ENCODE measurements at places on chromosomes 6 and 20.
A peak's percentile ranks its signal among the peaks of the same experiment; 100 is the strongest.

DNA sequence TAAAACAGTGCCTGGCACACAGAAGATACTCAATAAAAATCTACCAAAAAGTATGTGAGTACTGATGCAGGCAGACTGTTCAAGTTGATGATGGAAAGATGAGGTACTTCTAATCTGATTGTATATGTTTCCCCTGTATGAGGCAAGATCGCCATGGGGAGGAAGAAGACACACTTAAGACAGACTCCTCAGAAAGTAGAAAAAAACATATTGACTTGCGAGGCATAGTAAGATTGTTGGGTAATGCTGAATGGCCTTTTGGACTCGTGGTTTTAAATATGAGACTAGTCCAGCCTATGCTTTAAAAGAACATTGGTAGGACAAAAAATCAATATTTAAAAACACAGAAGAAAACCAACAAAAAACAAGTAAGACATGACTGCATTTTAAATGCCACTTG, 72.6 kb downstream of the SHPRH start:
- DNase-seq: no peak

GRCh38 chr20:19729672-19730071, 28.4 kb upstream of the RIN2 start:
- DNase-seq: no peak

- no peak for DNase-seq
Measured at GRCh38 chr20:54065601-54066038, 4.8 kb downstream of the BCAS1 start.

GRCh38 chr6:131966443-131966842, 15.3 kb upstream of the CCN2 start:
- no peak for DNase-seq

DNA sequence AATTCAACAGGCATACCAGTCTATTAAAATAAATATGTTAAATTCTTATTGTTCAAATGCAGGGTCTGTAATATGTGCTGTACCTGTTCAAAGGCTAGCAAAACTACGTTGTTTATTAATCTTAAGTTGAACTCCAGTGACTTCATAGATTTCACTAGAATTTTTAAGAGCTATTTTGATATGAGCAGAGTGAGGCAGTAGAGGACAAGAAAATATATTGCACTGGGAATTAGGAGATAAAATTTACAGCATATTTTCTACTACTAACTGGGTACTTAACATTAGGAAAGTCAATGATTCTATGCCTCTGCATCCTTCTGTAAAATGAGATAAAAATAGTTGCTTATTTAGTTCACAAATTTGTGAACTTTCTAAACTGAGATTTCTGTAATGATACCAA, 162.2 kb upstream of the BMP5 start:
- DNase-seq: no peak

DNA sequence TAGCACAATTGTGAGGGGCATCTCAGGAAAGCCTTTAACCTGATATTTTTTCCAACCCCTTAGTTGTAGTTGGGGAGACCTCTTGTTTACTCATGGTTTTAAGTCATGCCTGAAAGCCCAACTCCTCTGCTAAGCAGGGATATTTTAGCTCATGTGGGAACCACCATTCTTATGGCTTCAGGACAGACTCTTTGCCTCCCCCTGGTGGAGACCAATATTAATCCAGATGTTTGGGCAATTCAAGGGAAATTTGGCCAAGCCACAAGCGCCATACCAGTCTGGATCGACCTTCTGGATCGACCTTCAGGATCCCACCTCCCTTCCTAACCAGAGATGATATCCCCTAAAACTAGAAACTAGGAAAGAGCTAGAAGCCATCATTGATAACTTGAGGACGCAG, 211.2 kb downstream of the C6orf118 start:
- DNase-seq: no peak

DNA sequence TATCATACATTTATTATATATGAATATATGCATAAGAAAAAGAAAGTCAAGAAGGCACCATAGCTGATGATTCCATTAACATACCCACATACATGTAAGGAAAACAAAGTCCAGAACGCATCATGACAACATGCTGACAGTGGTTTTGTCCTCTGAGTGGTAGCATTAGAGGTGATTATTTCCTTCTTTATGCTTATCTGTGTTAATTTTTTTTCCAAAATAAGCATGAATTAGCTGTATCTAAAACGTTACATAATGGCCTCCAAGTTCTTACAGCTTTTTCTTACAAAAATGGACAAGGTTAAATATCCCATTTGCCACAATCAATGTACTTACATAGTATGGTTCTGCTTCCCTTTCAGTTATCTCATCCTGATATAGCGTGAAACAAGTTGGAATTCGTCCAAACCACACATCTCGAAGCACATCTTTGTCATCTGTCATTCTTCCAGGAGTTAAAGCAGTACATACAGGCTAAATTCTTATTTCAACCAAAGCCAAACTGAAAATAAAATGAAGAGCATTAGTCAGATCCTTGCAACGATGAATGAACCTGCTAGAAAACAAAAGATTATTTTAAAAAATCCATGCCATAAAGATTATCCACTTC, 9.7 kb downstream of the ATG5 start:
- no peak for DNase-seq

GRCh38 chr6:133093956-133094355, 147.2 kb upstream of the EYA4 start:
- no peak for DNase-seq

GRCh38 chr6:45895569-45895968, 120.1 kb downstream of the CLIC5 start:
- no peak for DNase-seq

- DNase-seq: no peak
Measured at GRCh38 chr20:2207770-2208097, 88.1 kb upstream of the TGM3 start.

GRCh38 chr6:35443341-35444030, 8.7 kb upstream of the FANCE start:
- no peak for DNase-seq

- DNase-seq: no peak
Measured at GRCh38 chr6:94487371-94487770, 1068.0 kb upstream of the EPHA7 start.

- no peak for DNase-seq
Measured at GRCh38 chr6:125932451-125932795, 24.1 kb upstream of the HINT3 start.

GRCh38 chr20:16556301-16556700, 16.9 kb downstream of the KIF16B start:
- DNase-seq: no peak

- DNase-seq: no peak
Measured at GRCh38 chr6:140923048-140923447, 1209.7 kb upstream of the GJE1 start.

GRCh38 chr6:75114806-75115205, 91.0 kb downstream of the COL12A1 start:
- DNase-seq: no peak

DNA sequence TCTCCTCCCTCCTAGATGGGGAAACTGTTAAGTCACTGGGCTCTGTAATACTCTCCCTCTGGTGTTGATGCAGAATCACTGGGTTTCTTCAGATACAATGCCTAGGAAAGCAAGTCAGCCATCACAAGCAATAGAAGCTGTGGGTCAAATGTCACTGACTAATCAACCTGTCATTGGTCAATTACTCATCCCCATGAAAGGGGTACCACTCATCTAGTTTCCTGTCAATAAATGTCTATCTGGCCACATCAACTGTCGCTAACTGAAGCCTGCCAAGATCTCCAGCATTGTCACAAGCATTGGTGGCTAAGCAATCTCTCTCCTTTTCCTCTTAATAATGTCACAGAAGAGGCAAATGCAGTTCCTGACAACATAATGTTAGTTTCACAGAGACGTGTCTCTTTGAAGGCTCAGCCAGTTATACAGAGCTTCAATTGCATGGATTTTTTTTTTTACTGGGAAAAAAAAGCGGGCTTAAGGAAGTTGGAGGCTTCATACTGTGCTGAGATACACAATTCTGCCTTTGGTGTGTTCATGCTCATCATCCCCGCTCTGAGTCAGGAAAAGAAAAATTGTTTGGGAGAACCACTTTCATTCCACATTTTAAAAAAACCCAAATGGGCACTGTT, 355.9 kb downstream of the BTBD9 start:
- no peak for DNase-seq

DNA sequence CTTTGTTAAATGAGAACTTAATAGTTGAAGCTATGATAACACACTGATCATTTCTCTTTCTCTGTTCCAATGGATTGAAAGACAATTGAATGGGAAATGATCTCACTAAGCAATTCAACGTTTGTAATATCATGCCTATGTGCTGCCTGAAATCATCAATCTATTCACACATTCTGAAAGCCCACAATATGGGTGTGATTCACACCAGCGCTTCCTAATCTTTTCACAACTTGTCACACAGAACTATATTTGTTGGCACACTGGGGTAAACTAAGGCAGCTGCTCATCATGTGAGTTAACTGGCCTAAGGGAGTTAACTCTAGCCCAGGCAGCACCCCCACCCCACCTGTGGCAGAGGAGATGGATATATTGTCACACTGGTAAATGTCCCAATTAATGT, 37.1 kb upstream of the UTRN start:
- no peak for DNase-seq

DNA sequence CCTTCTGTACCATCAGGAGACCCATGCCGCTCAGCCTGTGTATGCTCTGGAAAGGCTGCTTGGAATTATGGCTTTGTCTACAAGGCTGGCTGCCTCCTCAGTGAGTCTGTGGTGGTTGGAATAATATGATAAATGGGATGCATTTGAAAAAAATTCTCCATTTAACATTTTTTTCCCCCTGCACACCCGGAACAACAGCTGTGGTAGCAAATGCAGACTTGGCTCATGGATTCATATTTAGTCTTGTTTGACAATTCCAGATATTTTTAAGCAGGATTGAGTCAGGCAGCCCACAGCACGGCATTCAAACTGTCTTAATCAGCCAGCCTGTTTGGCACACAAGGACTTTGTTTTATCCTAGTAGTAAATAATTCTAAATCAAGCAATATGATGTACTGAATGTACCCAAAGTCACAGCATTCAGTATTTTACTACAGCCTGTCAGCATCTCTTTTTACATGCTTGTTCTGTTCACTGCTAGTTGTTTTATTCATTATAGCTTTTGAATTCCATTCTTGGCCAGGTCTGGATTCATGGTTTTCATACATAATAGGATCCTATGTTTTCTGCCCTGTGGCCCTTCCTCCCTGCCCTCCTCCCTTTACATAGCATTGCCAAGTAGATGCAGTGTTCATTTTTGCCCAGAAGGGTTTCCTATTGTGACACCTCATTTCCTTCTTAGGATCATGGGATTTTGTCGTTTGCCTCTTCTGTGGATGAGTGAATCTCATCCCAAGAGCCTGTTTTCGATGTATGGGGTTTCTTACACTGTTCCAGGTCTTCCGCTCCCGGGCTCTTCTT, 68.1 kb downstream of the LRRC1 start:
- peak; percentile 68 for DNase-seq

DNA sequence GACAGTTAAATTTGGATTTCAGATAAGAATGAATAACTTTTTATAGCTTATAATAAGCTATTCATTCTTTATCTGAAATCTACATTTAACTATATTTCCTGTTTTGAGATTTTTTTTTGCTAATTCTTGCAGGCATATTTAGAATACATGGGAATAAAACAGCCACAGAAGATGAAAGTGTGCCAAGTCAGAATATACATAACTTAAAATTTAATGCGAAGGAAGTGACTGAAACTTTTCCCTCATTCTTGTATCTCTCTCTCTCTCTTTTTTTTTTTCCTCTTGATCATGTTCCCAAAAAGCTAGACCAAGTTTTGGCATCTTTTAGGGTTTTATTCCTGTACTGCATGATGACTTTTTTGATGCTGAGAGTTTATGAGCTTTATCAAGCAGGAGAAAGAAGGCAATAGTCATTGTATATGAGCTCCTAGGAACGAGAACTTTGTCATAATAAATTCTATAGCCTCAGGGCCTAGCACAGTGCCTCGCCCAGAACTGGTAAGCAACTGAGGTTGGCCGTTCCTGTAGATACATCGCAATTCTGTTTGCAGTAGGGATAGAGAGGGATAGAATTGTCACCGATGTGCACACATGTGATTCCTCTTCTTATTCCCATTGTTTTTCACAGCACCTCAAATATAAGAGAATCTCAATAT, 205.2 kb downstream of the MYLK4 start:
- no peak for DNase-seq

- no peak for DNase-seq
Measured at GRCh38 chr20:11492386-11492785, 425.3 kb upstream of the BTBD3 start.

- DNase-seq: no peak
Measured at GRCh38 chr20:9011121-9011520, 57.8 kb upstream of the PLCB4 start.

DNA sequence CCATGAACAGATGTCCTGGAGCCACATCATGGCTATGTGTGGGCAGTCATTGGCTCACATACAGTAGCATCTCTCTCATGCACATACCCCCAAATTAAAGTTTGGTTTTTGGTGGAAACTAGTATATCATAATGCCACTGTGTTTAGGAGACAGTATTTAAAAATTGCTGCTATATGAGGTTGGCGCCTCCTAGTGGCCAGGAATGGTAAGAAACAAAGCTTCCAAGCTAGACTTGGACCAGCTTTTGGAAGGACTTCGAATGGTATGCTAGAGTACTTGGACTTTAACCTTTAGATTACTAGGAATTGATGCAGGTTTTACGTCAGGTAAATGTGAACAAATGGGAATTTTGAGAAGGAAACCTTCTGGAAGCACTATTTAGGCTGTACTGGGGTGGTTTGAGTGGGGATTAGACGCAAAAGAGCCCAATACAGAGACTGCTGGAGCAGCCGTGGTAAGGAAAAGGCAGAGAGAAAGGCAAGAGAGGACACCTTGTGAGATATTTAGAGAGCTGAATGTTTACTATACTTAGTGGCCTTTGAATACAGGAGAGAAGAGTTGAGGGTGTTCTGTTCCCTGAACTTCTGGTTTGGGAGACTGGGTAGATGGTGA, 23.8 kb downstream of the PRSS35 start:
- DNase-seq: peak; percentile 48

- DNase-seq: no peak
Measured at GRCh38 chr20:61690993-61691838, 374.5 kb downstream of the TAF4 start.

GRCh38 chr6:31697555-31697954, 5.6 kb downstream of the ABHD16A start:
- DNase-seq: no peak

DNA sequence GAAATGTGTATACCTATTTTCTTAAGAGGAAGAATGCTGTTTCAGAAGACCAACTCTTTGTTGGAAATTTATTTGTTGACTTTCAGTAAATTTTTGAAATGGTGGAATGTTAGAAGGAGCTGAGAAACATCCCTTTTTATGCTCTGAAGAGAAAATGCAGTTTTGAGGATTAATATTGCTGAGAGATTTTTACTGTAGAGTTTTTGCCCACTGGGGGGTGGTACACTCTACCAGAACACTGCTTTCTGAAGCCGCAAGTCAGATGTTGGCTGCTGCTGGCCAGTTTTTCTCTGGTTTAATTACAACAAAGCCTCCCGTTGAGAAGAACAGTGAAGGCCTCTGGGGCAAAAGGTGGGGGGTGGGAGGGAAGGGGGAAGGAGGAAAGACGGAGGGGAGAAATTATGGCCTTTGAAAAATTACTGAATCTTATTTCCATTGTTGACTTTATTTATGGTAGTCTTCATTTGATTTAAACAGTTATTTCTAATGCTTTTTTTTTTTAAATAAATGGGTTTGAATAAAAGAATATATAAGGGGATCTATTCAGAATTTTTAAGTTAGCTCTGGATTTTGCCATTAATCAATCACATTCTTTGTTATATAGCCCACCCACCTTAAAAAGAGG, 3.0 kb downstream of the FLRT3 start:
- DNase-seq: peak; percentile 16

- no peak for DNase-seq
Measured at GRCh38 chr6:5167501-5167900, 82.4 kb downstream of the PPP1R3G start.

GRCh38 chr20:24745206-24745605, 203.9 kb upstream of the CST7 start:
- no peak for DNase-seq

Measured in AG08396 (cell line).